ENCODE measurements at places on chromosomes 5 and 9.

DNA sequence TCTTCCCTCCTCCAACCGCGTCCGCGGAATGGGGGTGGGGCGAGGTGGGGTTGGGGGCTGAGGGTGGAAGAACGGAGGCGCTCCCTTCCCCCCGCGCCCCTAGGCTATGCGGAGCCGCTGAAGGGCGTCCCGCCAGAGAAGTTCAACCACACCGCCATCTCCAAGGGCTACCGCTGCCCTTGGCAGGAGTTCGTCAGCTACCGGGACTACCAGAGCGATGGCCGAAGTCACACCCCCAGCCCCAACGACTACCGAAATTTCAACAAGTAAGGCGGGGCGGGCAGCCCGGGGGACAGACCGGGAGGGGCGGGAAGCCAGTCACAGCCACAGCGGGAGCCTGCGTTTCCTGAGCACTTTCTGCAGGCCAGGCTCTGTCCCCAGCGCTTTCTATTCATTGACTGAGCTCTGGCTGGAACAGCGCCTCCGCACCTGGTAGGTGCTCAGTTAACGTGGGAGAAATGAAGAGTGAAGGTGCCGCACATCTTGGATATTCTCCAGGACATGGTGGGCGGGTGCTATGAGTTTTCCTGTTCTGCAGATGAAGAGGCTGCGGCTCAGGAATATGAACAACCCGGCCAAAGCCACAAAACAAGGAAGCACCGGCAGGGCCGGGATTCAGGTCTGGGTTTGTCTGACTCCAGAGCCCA lies 11.3 kb downstream of the MYOZ3 start:
- DNase-seq, result peak; percentile 33

- no peak for DNase-seq
Measured at GRCh38 chr5:18380729-18381362, 746.6 kb downstream of the TAF11L14 start.

DNA sequence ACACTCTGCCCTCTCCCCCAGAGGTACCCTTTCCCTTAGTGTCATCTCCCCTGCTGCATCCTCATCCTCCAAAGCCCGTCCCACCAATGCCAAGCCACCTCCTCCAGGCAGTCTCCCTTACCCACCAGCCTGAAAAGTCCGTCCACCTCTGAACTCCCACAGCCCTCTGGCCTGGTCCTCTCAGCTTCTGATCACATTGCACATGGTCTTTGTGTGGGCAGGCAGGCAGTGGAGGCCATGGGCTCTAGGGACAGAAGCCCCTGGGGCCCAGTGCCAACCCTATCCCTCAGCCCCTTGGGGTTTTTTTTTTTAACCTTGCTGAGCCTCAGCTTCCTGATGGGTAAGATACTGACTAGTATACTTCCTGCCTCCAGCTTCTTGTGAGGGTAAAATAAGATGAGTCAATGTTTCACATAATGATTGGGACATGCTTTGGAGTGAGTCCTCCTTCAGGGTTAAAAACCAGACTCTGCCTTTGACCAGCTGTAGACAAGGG lies 19.4 kb downstream of the CSF1R start:
- DNase-seq, result peak; percentile 87

DNA sequence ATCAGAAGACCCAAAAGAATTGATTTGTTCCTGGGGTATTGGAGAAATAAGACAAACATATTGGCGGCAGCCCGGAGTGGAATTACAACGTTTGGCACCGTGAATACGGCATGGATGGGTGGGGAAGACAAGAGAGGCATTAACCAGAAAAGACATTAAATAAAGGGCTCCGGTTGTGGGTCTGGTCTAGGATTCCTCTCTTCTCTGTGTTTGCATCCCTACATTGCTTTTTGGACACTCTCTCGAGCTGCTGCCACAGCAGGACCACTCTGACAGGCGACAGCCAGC lies 138.7 kb upstream of the PALM2AKAP2 start:
- DNase-seq, result no peak

DNA sequence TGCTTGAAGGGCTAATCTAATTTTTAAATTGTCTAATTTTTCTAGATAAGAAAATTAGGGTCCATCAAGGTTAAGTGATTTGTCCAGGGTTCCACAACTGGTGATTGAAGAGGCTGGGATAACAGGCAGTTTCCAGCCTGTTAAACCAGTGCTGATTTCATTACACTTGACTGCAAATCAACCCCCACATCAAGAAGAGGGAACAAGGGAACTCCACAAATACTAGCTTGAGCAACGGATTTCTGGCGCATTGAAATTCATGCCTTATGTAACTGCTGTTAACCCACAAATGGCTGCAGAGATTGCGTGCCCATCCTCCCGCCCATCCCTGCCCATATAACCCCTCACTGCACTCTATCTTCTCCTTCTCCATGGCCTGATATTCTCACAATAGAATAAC lies 10.0 kb downstream of the PLPPR1 start:
- no peak for DNase-seq

All from RPMI7951 (cell line).